ENCODE measurements at places on chromosomes 5 and 9.
A peak's percentile ranks its signal among the peaks of the same experiment; 100 is the strongest.

DNA sequence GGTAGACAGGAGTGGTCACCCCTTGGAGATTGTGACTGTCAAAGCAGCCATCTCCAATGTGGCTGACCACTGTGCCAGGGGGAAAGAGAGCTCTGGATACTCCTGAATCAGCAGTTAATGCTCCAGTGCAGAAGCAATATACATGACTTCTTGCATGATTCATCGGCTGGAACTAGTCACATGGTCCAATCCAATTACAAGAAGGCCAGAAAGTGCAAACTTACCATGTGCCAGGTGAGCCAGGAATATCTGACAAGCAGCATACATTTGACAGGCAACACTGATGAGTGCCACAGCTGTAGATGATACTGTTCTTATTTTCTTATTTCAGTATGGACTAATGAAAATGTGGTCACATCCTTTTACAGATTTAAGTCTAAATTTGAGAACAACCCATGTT lies 440.0 kb upstream of the MPDZ start:
- no peak for DNase-seq

- DNase-seq = no peak
Observed at GRCh38 chr9:69083321-69083720, 47.8 kb downstream of the FXN start.

DNA sequence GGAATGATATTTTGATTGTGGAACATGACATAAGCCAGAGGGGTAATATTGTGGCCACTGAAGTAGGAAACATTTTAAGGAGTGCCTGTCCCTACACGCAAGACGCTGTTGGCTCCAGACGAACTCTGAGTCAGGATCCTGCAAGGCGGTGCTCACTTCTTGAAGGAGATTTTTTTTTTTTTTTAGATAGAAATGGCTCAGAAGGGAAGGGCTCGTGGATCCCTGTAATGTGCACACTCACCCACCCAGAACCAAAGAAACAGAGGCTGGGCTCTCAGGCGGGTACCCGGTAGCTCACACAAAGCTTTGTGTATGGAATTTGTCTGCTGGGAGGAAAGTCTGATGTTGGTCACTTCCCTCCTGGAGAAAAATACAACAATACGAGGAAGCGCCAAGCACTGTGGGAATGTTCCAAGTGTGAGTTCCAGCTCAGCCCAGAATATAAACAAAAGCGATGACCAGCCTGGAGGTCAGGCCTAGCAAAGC lies 25.7 kb downstream of the RAPGEF1 start:
- peak; percentile 87 for DNase-seq

GRCh38 chr5:35789732-35790456 lies 66.8 kb upstream of the IL7R start:
- peak; percentile 68 for DNase-seq

DNA sequence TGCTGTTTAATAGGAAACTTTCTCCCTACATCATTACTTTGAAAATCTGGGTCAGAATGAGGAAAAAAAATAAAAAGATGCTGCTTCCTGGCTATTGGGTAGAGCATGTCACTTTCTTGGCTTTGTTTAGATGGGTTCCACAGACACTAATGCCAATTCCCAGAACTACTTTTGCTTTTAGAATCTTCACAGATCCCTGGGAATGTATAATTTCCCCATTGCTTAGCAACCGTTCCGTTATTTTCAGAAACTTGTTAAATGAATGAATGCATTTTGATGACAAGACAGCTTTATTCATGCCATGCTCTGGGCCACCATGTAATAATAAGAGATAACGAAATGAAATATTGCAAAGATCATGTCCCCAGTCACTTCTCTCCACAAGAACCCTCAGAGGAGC lies 126.5 kb upstream of the TRPC7 start:
- no peak for DNase-seq

DNA sequence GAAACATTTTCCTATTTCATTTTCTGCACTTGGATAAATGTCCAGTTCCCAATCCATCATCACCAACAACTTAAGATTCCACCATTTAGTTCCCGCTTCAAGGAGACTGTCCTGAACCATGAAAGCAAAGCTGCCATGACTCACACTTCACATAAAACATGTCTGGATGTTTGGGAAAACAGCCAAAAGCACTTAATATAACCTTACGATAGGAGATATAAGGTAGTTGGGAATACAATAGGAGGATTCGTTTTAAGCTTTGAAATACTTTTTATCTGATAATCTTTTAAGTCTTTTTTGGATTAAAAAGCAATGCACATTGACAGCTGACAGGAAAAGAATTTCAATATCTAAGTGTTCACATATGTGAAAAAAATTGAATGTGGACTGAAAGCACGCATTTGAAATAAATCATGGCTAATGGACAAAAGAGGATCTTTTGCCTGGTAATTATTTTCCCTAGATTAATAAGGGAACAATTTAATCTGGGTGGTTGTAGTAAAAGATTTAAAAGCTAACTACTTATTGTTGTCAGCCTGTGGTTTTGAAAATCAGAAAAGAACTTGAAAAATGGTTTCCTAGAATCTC lies 17.3 kb upstream of the TGFBI start:
- DNase-seq = peak; percentile 86

- DNase-seq = no peak
Observed at GRCh38 chr5:97555644-97555981, 372.6 kb upstream of the RIOK2 start.

DNA sequence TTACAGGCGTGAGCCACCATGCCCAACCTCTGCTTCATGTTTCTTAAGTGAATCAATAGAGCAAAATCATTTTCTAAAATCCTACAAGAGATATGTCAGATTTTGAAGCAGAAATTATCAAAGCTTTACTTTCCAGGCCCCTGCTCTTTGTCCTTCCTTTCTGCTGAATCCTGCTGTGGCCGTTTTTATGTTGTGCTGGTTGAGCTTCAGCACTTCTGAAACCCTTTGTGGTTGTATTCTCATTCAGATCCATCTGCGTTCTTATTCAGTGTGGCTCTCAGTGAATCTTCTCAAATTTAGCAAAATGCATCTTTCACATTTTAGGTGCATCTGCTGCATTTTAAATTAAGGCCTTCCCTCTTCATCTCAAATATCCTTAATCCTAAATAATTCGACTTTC lies 26.0 kb downstream of the JMY start:
- no peak for DNase-seq

DNA sequence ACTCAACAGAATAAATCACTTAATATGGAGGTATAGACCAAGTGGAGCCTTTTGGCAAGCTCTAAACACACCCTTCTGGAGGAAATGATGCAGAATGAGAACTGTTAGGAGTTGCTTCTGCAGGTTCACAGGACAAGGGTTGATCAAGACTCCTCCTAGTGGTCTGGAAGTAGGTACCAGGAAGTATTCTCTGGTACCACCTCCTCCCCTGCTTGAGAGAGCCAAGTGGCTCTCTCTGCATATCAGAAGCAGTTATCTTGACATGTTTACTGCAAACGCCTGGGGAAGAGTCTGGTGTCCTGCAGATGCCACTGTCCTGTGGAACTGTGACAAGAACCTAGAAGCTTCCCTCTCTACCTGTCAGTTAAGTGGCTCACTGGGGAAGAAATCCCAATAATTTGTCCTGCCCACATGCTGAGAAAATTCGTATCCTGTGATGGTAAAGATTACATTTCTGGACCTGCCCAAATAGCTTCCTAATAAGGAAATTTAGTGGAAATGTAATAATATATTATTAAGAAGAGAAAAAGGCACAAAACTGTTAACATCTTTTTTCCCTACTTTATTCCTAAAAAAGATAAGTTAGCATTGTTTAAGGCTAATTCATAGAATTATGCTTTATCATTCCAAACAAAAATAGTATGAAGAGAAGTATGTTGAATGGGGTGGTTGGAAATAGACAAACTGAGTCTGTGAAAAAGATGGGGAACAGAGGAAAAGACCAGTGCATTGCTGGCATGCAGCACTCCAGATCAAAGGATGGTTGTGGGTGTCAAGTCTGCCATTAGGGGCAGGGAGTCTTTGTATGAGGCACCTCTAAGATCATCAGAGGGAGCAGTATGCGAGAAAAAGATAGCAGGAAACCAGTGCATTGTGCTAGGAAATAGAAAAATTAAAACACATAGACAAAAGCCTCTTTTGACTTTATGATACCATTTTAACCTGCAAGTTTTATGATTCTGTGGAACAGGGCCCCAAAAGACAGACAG lies 118.8 kb downstream of the CDC42SE2 start:
- peak; percentile 39 for DNase-seq

GRCh38 chr5:94028001-94028400 lies 286.6 kb upstream of the POU5F2 start:
- DNase-seq = no peak

- peak; percentile 48 for DNase-seq
Observed at GRCh38 chr9:108103046-108103693, 613.6 kb upstream of the KLF4 start.

- DNase-seq = no peak
Observed at GRCh38 chr5:179516221-179516620, 34.1 kb upstream of the RUFY1 start.

DNA sequence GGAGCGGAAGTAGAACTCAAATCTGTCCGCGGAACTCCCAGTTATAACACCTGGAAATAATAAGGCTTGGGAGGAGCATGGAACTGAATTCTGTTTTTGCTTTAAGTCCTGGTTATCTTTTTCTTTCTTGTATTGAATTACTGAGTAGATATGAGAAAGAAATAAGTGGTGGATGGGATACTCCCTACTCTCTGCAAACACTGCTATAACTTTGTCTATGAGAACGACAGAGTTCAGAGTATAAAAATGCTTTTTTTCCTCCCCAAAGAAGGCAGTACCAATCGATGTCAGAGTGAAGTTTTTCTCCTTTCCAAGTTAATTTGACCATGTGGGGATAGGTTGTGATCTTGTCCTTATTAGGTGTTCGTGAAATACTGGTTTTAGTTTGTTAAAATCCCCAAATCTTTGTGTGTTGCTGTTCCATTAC lies 1.2 kb downstream of the RIC1 start:
- peak; percentile 57 for DNase-seq

DNA sequence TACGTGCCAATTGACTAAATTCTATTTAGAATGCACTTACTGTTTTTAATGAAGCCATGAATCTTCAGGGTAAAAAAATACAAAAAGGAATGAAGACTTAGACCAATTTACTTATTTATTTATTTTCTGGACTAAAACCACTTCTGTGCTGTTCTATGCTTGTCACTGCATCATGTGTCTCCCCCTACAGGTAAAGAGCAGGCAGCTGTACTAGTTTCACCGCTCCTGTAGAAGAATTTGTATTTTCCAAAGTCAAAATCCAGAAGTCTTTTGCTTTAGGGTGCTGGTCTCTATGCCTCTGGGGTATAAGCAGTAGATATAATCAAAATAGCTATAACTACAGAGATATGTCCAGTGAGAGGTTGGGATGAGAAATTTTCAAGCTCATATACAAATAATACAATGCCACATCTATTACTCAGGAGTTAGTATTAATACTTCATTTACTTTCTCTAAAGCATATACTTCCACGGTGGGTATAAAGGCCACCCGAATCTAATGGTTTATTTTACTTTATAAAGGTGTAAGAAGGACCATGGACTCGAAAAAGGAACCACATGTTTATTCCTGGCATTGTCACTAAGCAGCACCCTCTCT lies 591.5 kb downstream of the RAB3C start:
- DNase-seq = peak; percentile 84
